ENCODE measurements at places on chromosomes 16 and 17.

GRCh38 chr16:84570739-84571403, 47.0 kb downstream of the COTL1 start:
- peak; percentile 83 for DNase-seq

- peak; percentile 85 for DNase-seq
Measured at GRCh38 chr16:78503602-78504001, 404.1 kb downstream of the WWOX start.

GRCh38 chr17:79622776-79623175, 11.9 kb upstream of the RBFOX3 start:
- no peak for DNase-seq

DNA sequence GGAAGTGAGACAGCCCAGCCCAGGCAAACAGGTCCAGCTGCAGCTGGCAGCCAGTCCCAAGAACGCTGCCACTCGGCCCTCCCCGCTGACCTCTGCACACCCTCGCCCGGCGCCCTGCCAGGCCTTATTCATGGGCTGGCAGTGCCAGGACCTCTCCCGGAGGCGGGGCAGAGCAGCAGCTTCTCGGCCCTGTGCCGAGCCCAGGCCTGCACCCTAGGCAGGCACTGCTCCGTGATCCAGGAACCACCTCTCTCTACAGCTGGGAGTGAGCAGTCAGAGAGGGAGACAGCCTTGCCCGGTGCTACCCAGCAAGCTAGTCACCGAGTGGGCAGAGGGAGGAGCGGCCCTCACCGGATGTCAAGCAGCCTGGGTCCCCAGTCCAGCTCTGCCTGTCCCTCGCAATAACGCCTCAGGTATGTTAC, 79.9 kb upstream of the CBX4 start:
- DNase-seq, result peak; percentile 22

DNA sequence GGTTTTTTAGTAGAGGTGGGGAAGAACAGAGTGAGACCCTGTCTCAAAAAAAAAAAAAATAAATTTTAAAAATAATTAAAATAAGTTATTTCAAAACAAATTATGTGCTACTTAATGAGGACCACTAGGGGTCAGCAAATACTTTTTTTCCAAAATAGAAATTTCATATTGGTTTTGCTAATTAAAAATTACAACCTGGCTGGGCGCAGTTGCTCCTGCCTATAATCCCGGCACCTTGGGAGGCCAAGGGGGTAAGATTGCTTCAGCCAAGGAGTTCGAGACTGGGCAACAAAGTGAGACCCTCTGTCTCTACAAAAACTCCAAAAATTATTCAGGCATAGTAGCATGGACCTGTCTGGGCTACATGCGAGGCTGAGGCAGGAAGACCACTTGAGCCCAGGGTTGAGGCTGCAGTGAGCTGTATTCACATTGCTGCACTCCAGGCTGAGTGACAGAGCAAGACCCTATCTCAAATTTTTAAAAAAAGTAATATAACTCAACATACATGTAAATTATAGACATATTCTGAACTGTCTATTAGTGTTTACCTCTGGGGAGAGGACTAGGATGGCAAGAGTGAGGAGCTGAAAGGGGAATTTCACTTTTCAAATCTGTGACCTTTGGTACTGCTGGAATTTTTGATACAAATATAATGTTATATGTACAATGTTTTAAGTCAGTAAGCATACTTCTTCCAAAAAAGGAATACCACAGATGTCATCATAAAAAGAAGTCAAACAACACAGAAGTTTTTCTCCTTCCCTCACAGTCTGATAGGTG, 8.1 kb downstream of the MEIOB start:
- DNase-seq, result peak; percentile 59

GRCh38 chr17:63455417-63455816, 9.3 kb upstream of the CYB561 start:
- no peak for DNase-seq

DNA sequence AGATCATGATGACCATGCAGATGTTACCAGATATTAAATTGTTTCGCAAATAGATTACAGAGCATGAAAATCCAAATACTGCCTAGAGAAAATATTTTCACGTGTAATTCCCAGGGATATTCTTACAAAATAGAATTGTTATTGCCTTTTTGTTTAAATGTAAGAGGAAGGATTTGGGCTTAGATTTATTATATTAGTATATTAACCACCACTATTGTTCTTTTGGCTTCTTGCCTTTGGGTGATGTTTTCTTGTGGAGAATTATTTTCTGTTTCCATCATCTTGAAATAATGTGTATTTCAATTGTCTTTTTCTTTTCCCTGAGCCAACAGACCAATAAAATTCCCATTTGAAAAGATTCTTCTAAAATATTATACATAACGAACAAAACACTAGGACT, 109.7 kb upstream of the NUDT7 start:
- no peak for DNase-seq

GRCh38 chr17:44105483-44105882, 18.0 kb downstream of the HDAC5 start:
- no peak for DNase-seq

DNA sequence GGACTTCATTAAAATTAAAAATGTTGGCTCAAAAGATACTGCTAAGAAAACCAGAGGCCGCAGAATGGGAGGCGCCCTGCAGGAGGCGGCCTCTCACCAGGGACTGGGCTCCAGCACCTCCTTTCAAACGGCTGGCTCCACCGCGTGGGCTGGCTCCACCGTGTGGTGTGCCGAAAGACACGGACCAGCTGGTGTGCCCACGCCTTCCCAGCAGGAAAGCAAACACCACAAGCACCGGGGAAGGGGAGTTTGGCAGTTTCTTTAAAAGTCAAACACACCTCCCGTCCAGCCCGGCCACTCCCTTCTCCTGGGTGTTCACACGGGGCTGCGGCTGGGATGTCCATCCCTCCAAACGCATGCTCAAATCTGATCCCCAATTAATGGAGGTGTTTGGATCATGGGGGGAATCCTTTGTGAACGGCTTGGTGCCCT, 13.9 kb downstream of the HAGH start:
- DNase-seq, result peak; percentile 67

- no peak for DNase-seq
Measured at GRCh38 chr17:55458978-55459377, 37.3 kb upstream of the MMD start.

DNA sequence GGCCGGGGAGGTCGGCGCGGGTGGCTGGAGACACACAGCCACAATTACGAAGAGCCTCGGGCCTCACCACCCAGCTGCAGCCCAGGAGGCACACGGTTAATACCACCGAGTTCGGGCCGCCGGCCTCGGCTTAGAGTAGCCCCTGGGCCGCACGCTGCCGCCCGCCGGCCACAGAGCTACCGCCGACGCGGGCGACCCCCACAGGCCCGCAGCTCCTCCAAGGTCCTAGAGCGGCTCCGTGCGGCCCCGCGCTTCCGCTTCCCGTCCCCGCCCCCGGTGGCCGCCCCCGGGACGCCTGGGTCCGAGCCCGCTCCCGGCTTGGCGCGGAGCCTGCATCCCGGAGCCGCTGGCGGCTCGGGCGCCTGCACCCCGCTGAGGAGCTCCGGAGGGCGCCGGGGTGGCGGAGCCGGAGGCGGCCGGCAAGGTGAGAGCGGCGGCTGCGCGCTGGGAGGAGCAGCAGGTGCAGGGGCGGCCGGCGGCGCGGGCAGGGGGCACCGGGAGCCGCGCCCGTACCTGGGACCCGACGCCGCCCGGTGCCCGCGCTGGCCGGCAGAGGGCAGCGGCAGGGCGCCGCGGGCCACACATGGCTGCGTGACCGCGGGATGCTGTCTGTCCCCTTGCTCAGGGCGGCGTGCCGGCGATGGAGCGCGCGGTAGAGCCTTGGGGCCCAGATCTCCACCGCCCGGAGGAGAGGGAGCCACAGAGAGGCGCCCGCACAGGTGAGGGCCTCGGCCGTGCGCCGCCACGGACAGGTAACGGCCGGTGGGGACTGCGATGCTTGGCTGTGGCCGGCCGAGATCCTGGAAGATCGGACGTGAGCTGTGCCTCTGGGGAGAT, at the start of gene ZNF48:
Gene ZNF48, plus strand, starts transcription at position 266 of the 837 bp plus-strand sequence. Its CDS starts 375 bp downstream, at position 641.
- DNase-seq, result peak; percentile 93

DNA sequence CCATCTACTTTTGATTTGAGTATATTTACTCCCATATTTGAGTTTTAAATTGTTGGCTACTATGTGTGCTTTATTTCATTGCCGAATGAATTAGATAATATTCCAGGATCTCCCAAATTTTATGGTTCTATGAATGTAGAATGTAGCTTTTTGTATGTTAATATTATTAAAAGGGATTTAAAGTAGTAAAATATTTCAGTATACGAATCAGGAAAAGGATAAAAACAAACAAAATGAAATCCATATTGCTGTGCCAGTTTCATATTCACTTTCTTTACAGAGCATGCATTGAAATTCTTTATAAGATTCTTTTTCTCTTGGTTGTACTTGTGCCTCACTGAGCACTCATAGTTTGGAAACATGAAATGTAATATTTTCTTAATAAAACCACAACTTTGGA, 155.1 kb downstream of the CHD9 start:
- no peak for DNase-seq

- no peak for DNase-seq
Measured at GRCh38 chr16:84758627-84759026, 58.8 kb downstream of the USP10 start.

DNA sequence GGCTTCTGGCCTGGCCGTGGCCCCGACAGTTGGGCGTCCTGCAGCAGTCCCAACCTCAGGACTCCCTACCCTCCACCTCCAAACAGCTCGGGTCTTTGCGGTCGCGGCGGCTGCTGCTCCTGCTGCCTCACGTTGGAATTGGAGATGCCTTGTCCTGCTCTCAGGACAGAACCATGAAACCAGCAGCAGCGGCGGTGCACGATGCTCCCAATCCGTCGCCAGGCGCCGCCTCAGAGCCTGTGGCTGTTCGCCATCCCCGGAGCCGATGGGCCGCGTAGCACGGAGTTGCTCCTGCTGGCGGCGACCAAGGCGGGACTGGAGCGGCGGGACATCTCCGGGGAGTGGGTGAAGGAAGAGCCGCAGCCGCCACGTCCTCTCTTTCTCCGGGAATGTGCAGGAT, 1965.9 kb downstream of the TP53TG3F start:
- DNase-seq, result no peak

- DNase-seq, result no peak
Measured at GRCh38 chr17:14304773-14305517, 4.1 kb downstream of the HS3ST3B1 start.

DNA sequence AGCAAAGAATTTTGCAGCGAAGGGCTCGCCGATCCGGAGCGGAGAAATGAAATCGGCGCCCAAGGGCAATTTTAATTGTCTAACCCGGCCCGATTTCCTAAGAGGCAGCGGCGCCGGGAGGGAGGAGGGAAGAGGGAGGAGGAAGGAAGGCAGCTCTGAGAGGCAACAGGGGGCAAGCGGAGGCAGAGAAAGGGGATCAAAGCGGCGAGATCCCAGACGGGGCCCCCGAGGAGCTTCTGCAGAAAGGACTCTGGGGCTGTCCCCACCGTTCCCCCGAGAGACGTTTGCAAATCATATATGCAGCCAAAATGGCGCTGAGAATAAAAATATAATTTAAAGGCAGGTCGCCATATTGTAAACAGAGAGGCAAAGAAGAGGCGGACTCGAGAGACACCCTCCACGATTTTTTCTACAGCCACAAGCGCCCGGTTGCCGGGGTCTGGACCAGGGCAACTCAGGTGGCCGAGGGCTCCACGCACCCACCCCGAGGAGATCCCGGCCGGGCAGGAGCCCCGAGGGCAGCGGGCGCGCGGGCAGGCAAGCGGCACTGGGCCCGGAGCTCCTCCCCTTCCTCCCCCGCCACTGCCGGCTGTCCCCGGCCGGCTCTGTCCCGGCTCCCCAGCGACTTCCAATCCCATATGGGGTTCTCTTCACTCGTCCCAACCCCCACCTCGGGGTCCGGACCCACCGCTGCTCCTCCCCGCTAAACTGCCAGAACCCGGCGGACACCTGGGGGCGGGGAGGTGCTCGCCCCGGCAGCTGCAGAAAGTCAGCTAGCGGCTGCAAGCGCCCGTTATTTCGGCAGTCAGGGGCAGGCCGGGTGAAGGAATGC, 1.9 kb downstream of the PHF12 start:
- peak; percentile 71 for DNase-seq

DNA sequence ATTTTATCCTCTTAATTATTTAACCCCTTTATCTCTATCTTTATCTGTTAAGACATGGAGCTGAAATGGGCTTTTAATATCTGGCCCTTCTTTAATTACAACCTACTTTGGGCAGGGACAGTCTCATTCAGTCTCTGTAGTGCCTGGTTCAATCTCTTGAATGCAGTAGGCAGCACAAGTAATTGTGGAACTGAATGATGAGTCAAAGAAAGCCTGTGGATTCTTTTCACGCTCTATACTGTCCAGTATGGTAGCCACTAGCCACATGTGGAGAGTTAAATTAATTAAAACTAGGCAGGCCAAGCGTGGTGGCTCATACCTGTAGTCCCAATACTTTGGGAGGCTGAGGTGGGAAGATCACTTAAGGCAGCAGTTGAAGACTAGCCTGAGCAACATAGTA, 9.3 kb downstream of the BPTF start:
- DNase-seq, result no peak
